ENCODE measurements at places on chromosomes 3 and 15. TPM values are rescaled to one million over a fixed set of nuclear protein-coding genes. Genes with fewer than 3 reads are reported as not detected.

DNA sequence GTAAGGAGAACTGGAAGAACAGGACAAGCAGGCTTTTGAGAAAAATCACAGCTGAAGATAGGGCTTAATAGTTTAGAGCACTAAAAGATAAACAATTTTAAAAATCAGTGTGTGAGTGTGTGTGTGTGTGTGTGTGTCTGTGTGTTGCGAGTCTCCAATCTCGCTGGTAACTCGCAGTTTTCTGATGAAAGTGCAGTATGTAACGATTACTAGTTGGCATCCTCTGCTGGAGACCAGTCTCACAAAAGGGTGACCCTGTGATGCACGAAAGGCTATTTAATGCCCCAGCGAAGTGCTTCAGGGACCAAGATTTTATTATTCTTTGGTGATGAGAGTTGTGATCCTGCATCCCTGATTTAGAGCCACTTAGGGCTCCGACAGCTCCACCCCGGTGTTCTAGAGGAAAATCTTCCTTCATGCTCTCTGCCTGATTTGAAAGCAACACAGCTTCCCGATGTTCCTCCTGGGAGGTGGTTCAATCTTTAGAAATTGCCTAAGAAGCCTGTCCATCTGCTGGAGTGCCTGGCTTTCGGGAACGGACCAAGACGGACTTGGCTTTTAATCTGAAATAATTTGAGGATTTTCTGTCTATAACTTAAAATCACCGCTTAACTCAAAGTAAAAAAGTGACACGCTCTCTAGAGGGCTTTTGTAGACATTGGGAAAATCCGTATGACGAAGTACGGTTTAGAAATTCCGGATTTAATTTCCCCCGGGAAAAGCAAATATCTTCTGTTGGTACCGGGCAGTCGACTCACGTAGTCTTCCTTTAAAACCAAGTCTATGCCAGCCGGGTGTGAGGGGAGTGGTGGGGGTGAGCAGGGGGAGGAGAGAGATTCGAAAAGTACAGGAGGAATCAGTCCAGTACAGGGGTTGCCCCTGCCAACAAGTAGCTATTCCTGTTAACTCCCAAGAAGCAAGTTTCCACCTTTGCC lies 1.1 kb upstream of the ALCAM start:
- H3K27me3 ChIP-seq, result peaks cover 16% of the 10 kb centered on the region
- peaks cover 15% of the 10 kb centered on the region for H3K4me1 ChIP-seq
- no peaks in the 10 kb centered on the region for H3K36me3 ChIP-seq
- peak overlapping the region; percentile 90 for H3K27ac ChIP-seq
- peak; percentile 20 for DNase-seq
- H3K4me3 ChIP-seq, result peak overlapping the region; percentile 93

DNA sequence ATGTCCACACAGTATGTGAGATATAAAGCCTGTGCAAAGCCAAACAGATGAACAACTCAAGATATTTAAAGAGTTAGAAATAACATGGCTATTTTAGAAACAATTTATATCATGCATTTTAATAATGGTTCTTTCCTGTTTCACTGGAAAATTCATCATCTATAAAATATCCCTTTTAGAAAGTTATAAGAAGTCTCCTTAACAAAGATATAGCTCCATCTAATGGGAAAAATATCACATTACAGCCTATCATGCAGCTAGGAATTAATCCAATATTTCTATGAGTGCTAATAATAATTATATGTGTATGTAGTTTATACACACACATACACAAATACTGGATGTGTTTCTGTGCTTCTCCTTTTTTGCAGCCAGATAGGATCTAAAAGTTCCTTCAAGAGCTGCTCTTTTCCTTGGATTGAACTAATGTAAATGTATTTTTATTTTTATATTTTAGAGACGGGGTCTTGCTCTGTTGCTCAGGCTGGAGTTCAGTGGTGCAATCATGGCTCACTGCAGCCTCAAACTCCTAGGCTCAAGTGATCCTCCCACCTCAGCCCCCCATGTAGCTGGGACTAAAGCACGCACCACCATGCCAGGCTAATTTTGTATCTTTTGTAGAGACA lies 21.6 kb downstream of the RPL22L1 start:
- no peak for DNase-seq
- no peak overlapping the region for H3K27ac ChIP-seq
- H3K27me3 ChIP-seq, result no peaks in the 10 kb centered on the region
- H3K4me3 ChIP-seq, result no peak overlapping the region
- no peaks in the 10 kb centered on the region for H3K4me1 ChIP-seq
- no peaks in the 10 kb centered on the region for H3K36me3 ChIP-seq

GRCh38 chr15:52680041-52680391 lies 828 bp upstream of the ATOSA start:
- peak overlapping the region; percentile 49 for H3K27ac ChIP-seq
- no peaks in the 10 kb centered on the region for H3K36me3 ChIP-seq
- peaks cover 4% of the 10 kb centered on the region for H3K27me3 ChIP-seq
- H3K4me1 ChIP-seq, result peaks cover 11% of the 10 kb centered on the region
- no peak for DNase-seq

DNA sequence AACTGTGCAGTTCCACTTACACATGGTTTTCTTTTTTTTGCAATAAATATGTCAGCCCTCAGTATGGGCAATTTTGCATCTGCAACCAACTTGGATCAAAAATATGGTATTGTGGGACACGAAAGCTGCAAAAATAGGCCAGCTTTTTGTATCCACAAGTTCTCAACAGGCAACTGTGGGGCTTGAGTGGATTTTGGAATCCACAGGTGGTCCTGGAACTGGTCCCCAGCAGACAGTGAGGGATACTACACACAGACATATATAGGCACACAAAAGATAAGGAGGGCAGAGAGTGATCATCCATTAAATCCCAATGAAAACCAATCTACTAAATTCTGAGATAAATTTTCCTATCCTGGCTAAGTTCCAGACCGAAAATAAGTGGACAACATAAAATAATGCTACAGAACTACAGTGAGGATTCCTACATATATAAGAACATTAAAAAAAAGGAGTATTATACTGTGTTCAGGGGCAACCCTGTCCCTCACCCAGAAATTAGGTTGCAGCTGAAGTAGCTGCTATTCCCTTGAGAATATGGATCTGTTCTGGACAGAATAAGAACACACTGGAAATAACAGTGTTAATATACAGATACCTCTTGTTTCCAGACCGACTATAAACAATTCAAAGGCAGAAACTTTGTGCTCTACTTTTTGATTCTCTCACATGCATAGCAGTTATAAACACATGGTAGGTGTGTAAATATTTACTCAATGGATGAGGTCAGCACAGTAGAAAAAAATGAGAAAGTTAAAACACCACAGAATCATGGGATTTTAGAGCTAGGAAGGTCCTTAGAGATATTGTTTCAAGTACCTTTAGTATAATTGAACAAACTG lies 25.4 kb downstream of the DENND4A start:
- no peak for DNase-seq
- no peaks in the 10 kb centered on the region for H3K36me3 ChIP-seq
- H3K27ac ChIP-seq, result no peak overlapping the region
- H3K27me3 ChIP-seq, result no peaks in the 10 kb centered on the region

- DNase-seq, result no peak
- no peak overlapping the region for H3K4me3 ChIP-seq
- no peak overlapping the region for H3K27ac ChIP-seq
- no peaks in the 10 kb centered on the region for H3K27me3 ChIP-seq
- no peaks in the 10 kb centered on the region for H3K36me3 ChIP-seq
Observed at GRCh38 chr3:7707187-7707586, 794.4 kb upstream of the LMCD1 start.

DNA sequence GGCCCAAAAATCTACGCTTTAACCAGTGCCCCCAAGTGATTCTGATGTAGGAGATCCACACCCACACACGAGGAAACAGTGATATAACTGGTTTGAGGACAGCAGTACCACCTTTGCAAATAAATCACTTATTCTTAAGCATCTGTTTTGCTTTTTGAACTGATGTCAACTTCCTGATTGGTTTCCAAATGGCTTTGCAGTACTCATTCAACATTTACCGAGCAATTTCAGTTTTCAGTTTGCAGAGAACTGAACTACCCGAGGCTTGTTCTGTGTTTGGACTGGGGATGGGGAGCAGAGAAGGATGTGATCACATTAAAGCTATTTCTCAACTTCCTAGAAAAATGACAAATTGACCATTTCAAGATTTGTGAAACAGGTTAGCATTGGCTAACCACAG lies 1.1 kb upstream of the GYG1 start:
- H3K27ac ChIP-seq, result no peak overlapping the region
- no peak overlapping the region for H3K4me3 ChIP-seq
- H3K27me3 ChIP-seq, result peaks cover 2% of the 10 kb centered on the region
- DNase-seq, result no peak

DNA sequence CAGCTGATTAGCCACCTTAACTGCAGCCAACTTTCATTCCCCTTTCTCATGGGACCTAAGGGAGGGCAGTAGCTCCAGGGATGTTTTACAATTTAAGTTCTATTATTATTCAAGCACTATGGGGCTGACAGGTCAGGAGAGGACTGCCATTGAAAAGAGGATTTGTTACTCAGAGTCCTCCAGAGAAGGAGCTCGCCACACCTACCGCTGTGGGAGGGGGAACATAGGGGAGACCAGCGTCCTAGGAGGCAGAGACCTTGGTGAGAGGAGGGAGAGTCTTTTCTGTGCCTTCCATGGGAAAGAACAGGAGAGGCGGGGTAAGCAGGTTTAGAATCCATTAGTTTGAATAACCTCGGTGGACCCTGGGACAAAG lies 14.4 kb downstream of the ATP10A start:
- H3K36me3 ChIP-seq, result no peaks in the 10 kb centered on the region
- no peak overlapping the region for H3K4me3 ChIP-seq
- peaks cover 2% of the 10 kb centered on the region for H3K27me3 ChIP-seq
- H3K27ac ChIP-seq, result no peak overlapping the region

DNA sequence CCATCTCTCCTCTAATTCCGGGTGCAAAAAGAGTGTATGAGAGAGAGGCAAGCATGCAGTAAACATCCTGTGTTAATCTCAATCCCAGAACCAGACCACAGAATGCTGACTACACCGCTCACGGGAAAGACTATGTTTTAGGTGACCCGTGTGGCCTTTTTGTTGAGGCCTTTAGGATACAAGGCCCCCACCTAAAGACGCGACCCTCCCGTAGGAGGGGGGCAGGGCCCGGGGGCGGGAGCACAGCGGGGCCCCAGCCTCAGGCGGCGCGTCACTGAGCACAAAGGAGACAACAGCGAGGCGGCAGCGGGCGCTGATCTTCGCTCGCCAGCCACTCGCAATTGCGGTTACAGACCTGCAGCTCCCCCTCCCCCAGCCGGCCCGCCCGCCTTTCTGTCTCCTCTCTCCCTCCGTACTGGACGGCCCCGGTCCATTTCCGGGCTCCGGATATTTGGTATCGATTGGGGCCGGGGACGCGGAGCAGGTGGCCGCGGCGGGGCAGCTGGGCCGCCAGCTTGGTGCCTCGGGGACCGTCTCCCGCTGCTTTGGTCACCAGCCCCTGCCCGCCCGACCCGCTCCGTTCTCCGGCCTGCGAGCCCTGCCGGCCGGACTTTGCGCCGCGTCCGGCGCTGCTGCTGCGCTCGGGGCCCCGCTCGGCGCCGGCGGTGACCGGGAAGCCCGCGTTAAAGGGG lies at the start of gene CCDC50:
CCDC50 (plus strand) TSS at position 433 of the 692 bp plus-strand sequence. CDS start 281 bp downstream, outside the sequence.
- peaks cover 8% of the 10 kb centered on the region for H3K27me3 ChIP-seq
- peaks cover 26% of the 10 kb centered on the region for H3K4me1 ChIP-seq
- H3K36me3 ChIP-seq, result no peaks in the 10 kb centered on the region
- H3K27ac ChIP-seq, result peak within 1 kb of the TSS; percentile 99
- H3K4me3 ChIP-seq, result peak within 1 kb of the TSS; percentile 97
- peak; percentile 97 for DNase-seq

DNA sequence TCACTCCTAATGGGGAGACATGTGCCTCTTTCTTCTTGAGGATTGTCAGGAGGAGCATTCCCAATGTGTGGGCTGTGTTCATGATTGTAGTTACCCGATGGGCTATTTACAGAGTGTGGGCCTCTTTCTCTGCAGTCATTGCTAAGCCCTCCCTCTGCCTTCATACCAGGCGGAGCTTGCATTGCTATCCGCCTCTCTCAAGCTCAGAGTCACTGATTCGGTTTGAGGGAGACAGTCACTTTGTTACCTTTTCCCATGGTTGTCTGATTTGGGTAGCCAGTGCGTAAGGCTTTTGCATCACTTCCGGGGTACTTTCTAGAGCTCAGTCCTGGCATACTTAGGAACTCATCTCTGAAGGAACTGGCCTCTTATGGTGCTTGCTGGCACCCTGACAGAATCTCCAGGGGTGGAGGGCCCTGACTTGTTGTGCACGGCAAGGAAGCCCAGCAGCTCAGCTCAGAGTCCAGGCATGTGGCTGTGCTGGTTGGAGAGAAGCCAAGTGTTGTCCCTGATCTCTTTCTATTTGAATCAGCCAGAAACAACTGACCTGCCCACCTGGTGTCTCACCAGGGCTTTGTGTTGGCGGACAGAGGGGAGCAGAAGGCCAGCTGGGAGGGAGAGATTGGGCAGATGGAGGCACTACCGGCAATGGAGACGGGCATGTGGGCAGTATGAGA lies 79.8 kb downstream of the EPHB1 start:
- no peak overlapping the region for H3K27ac ChIP-seq
- H3K36me3 ChIP-seq, result no peaks in the 10 kb centered on the region
- no peak for DNase-seq
- H3K4me3 ChIP-seq, result no peak overlapping the region
- peaks cover 3% of the 10 kb centered on the region for H3K4me1 ChIP-seq

GRCh38 chr15:100328796-100329195 lies 13.0 kb downstream of the ADAMTS17 start:
- peaks cover 5% of the 10 kb centered on the region for H3K27me3 ChIP-seq
- no peak for DNase-seq
- no peak overlapping the region for H3K27ac ChIP-seq
- no peaks in the 10 kb centered on the region for H3K4me1 ChIP-seq
- no peak overlapping the region for H3K4me3 ChIP-seq

- DNase-seq, result no peak
- H3K27me3 ChIP-seq, result no peaks in the 10 kb centered on the region
- H3K4me3 ChIP-seq, result no peak overlapping the region
- H3K36me3 ChIP-seq, result no peaks in the 10 kb centered on the region
- no peaks in the 10 kb centered on the region for H3K4me1 ChIP-seq
Observed at GRCh38 chr3:160477750-160478149, 28.2 kb upstream of the TRIM59 start.

GRCh38 chr3:11072631-11073030 lies 80.1 kb downstream of the SLC6A1 start:
- H3K36me3 ChIP-seq, result peaks cover 12% of the 10 kb centered on the region
- H3K27me3 ChIP-seq, result peaks cover 2% of the 10 kb centered on the region
- H3K4me1 ChIP-seq, result no peaks in the 10 kb centered on the region
- H3K4me3 ChIP-seq, result no peak overlapping the region

GRCh38 chr3:127758013-127758412 lies 64.3 kb downstream of the MGLL start:
- H3K27me3 ChIP-seq, result peaks cover 5% of the 10 kb centered on the region
- no peaks in the 10 kb centered on the region for H3K36me3 ChIP-seq
- no peak for DNase-seq
- H3K4me3 ChIP-seq, result no peak overlapping the region

Gene SUCNR1
- total RNA-seq, result not detected

Gene CAMK2N2
- total RNA-seq, result 14.8 TPM

Gene IL12A
- not detected for total RNA-seq

Gene IL17RE
- total RNA-seq, result 3.9 TPM

Gene SLC22A13
- total RNA-seq, result 1.5 TPM

Gene TYRO3
- 5.1 TPM for total RNA-seq

Gene SEMA5B
- total RNA-seq, result 61.1 TPM

Gene DNAJB8
- total RNA-seq, result not detected

Measured in glutamatergic neuron (in vitro differentiated cells).